ENCODE measurements at places on chromosomes 3 and 15. TPM values are rescaled to one million over a fixed set of nuclear protein-coding genes. Genes with fewer than 3 reads are reported as not detected.

Gene ATG3
- polyA plus RNA-seq = 75.0 TPM

Gene AMT
- 1.0 TPM for polyA plus RNA-seq

Gene BMF
- 0.65 TPM for polyA plus RNA-seq

Gene ZNF620
- 1.1 TPM for polyA plus RNA-seq

Gene FAM131A
- 20.2 TPM for polyA plus RNA-seq

Gene LYZL4
- not detected for polyA plus RNA-seq

Gene NEK4
- polyA plus RNA-seq = 22.2 TPM

Gene SV2B
- polyA plus RNA-seq = 0.75 TPM

Gene TEX55
- not detected for polyA plus RNA-seq

Gene PP2D1
- polyA plus RNA-seq = not detected

Gene SI
- polyA plus RNA-seq = 0.27 TPM

Gene DGKG
- 6.7 TPM for polyA plus RNA-seq

Gene SOX2
- polyA plus RNA-seq = 0.03 TPM

Gene RASGRF1
- polyA plus RNA-seq = not detected

DNA sequence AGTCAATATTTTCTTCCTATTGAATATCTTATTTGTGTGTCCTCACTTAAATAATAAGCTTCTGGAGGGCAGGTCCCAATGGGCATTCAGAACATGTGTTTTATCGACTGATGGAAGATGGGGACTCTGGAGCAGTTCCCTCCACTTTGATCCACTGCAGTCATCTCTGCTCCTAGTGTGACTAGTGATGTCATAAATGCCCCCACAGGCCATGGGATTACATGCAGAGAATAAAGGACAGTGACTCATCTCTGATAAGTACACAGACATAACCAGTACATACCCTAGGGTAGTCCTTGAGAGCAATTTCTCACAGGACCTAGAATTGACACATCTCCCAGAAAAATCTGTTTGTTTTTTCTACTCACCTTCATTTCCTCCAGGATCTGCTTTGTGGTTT is 49.4 kb upstream of the FMN1 start:
- no peak for DNase-seq

- DNase-seq = no peak
These were observed 31.5 kb upstream of the ADCY5 start for GRCh38 chr3:123480428-123480827.

- DNase-seq = no peak
These were observed 1.7 kb upstream of the MAP1A start for GRCh38 chr15:43515741-43516140.

DNA sequence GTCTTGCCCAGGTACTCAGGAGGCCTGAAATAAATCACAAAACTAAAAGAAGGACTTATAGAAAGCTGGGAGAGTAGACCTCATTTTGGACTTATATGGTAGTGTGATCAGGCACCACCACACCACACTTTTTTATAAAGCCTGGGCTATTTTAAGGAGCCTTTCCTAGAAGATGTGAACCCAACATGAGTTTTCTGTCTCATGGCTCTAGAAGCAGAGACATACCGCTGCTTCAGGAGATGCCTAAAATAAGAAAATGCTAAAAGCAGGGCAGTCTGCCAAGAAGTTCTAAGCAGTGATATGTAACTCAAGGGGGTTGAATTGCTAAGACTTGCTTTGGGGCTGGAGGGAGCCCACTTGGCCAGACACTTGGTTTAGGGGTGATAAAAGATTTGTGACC is 49.6 kb downstream of the SUMF1 start:
- no peak for DNase-seq

GRCh38 chr15:36978126-36978525 is 122.2 kb downstream of the MEIS2 start:
- no peak for DNase-seq

- DNase-seq = no peak
These were observed 102.5 kb upstream of the TJP1 start for GRCh38 chr15:29924750-29925149.

DNA sequence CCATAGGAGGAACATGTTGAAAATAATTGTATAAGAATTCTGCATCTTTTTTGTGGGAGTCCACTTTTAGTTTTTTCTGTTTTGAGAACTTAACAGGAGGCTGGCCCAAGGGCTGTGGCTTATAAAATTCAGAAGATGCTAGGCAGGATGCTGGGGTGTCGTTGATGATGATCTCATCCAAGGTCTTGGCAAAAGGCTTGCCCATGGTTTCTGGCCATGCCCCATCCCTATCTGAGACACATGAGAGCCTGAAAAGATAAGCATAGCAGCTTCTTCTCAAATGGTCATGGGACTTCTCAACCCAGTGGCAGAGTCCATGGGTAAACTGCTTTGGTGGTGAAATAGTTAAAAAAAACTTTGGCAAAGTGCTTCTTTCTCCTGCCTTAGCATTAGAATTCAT is 35.2 kb downstream of the CMSS1 start:
- DNase-seq = no peak

- no peak for DNase-seq
These were observed 140.5 kb upstream of the SGO1 start for GRCh38 chr3:20326541-20326940.

- no peak for DNase-seq
These were observed 2.2 kb upstream of the ALPK3 start for GRCh38 chr15:84814916-84815315.

GRCh38 chr3:184228376-184229137 is 828 bp upstream of the VWA5B2 start:
- no peak for DNase-seq

GRCh38 chr3:101631098-101631796 is 45.7 kb downstream of the ZBTB11 start:
- DNase-seq = no peak

GRCh38 chr3:112778353-112778948 is 68.2 kb downstream of the CD200R1L start:
- DNase-seq = no peak

DNA sequence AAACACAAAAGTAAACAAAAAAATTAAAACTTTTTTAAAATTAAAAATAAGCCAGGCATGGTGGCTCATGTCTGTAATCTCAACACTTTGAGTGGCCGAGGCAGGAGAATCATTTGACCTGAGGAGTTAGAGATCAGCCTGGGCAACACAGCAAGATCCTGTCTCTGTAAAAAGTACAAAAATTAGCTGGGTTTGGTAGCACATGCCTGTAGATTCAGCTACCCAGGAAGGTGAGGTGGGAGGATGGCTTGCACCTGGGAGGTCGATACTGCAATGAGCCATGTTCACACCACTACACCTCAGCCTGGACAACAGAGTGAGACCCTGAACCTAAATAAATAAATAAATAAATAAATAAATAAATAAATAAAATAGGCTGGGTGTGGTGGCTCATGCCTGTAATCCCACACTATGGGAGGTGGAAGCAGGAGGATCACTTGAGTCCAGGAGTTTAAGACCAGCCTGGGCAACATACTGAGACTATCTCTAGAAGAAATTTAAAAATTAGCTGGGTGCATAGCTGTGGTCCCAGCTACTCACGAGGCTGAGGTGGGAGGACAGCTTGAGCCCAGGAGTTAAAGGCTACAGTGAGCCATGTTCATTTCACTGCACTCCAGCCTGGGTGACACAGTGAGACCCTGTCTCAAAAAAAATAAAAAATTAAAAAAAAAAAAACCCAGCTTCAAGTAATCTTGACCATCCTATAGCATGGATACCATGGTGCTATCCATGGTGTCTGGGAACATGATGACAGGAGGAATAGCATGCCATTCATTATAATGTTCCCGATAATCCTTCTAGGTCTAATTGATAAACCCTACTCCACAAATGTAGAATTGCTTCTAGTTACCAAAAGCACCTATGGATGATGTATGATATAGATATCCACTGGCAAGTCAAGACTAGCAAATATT is 4.2 kb downstream of the MYO5A start:
- DNase-seq = no peak

- DNase-seq = no peak
These were observed 325.4 kb downstream of the FOXP1 start for GRCh38 chr3:71258116-71258515.

DNA sequence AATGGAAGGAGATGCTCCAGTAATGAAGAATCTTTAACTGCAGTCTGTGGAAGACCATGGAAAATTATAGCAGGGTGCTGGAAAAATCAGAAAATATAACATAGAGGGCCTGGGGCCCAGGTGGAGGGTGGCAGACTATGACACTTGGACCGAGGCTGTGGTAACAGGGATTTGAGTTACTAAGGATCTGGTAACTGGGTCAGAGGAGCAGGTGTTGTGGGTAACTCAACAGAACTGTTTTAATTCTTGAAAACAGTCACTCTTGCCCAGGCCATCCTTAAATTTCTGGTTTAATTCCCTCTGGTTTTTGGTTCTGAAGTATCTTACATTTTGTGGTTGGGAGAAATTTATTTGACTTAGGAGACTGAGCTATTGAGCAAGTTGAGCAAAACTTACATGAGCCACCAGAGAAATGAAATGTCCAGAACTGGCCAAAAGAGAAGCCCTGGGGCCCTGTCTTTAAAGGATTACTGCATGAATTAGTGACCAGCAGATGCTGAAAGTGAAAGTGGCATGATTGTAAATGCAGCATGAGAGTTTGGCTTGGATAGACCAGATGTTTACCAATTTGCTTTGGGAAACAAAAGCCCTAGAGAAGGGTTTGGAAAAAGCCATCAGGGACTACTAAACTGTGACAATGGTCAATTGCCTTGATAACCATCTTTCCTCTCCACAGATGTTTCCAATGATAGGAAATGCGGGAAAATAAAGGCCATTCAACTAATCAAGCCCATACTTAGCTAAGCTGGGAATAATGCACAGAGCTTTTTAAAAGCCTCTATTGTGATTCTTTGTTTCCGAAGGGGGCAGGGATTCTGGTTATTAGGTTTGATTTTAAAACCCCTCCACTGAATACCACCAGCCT is 374.9 kb upstream of the TGFBR2 start:
- DNase-seq = no peak

- no peak for DNase-seq
These were observed 533.4 kb upstream of the TGFBR2 start for GRCh38 chr3:30073040-30073439.

GRCh38 chr15:77417602-77418001 is 2.3 kb downstream of the PEAK1 start:
- DNase-seq = no peak

DNA sequence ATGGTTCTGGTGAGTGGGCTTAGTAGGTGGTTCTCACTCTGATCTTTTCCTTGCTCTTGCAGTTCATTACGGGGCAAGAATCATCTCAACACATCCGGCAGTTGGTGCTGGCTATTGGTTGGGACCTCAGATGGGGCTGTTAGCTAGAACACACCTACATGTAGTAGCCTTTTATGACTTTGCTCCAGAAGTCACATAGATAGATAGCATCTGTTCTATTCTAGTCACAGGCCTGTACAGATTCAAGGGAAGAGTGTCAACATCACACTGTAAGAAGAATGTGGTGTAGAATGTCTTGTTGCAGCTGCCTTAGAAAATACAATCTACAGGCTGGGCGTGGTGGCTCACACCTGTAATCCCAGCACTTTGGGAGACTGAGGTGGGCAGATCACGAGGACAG is 15.1 kb downstream of the RAB5A start:
- DNase-seq = no peak

GRCh38 chr3:57803647-57804081 is 47.6 kb downstream of the SLMAP start:
- DNase-seq = no peak

GRCh38 chr3:190048932-190049441 is 71.7 kb downstream of the P3H2 start:
- DNase-seq = no peak

- DNase-seq = no peak
These were observed 2.9 kb downstream of the CADM2 start for GRCh38 chr3:84961521-84962255.

DNA sequence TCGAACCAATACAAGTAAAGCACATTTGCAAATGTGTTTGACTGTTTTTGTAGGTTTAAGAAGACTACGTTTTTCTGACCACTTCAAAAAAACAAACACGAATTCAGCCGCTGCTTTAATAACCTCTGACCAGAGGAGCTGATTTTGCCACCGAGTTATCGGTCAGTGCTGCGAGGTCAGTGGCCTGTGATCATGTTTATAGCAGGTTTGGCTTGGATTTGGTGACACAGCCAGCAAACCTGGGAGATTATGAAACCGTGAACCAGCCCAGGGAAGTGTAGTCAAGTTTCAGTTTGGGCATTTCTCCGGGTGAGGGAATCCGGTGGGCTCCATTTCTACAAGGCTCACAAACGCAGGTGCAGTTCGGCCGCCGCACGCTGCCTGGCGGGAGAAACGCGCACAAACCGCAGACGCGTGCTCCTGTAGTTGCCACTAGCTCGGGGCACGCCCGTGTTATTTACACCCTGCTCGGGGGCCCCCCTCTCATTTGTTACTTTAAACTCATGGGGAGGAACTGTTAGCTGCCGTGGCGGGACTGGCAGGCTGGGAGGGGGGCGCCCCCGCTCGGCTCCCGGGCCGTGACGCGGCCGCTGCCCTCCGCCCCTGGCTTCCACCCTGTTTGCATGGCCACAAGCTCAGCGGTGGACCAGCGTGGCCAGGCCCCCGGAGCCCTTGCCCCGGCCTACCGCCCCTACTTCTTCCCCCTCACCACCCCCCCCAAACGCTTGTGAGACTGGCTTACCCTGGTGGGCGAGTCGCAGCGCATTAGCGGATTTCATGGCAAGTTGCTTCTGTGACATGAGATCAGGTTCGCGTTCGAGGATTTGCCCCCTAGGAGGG is 13.6 kb upstream of the ONECUT1 start:
- DNase-seq = no peak

DNA sequence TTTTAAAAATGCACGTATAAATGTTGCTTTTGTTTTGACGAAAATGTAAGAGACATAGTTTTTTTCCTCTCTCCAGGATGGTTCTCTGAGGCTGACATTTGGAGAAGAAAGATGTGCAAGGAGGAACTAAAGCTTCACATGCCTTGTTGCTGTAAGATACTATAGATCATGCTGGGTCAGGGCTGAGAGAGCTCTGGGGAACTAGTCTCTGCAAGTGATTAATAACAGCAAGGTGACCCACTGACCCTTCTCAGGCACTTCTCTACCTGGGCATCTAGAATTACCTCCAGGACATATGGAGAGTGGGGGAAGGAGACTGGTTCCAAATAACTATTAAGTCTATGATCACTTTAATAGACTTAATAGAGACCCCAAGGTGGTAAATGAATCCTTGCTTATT is 246.0 kb downstream of the KBTBD8 start:
- DNase-seq = no peak

GRCh38 chr3:409011-409410 is 212.4 kb downstream of the CHL1 start:
- DNase-seq = no peak

GRCh38 chr3:38349684-38350359 is 3.2 kb downstream of the XYLB start:
- DNase-seq = no peak

Data from psoas muscle (tissue), 8 donors.